ENCODE measurements at places on chromosomes 1 and 21.

GRCh38 chr1:218573925-218574324, 228.8 kb downstream of the TGFB2 start:
- DNase-seq = no peak

DNA sequence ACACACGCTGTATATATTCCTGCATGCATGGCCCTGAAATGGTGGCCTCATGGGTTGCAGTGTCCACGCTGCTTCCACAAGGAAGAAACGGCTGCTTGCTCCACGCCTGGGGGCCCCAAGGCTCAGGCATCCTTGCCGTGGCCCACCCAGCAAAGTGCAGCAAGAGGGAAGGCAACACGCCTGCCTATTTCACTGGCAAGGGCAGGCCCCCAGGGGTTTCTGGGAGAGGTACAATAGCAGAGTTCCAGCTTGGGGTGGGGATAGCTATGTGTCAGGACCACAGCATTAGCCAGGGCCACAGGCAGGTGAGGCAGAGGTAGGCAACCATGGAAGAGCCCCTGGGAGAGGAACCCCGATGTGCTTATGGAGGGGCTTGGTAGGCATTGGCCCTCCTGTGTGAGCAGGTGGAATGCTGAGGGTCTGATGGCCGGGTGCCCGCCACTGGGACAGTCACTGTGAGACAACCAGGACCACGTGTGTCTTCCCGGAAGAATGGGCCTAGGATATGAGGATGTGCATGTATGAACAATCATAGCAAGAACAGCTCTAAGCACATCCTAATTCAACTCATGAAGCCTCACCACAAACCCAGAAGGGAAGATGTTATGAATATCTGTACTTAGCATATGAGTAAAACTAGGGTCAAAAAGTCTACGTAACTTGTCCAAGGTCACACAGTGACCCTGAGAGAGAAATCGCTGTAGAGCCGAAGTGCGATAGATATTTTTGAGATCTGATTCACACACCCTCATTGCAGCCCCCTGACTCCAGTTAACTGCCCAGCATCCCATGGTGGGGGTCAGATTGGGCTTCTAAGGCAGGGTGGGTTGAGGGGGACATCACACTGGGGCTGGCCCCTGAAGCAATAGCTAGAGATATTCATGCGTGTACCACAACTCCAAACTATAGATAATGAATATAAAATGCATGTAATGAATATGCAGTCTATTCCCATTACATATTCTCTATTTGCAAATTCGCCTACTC, 11.8 kb downstream of the TFF2 start:
- DNase-seq = no peak

- DNase-seq = no peak
These were observed 1.9 kb downstream of the GPSM2 start for GRCh38 chr1:108878678-108879077.

DNA sequence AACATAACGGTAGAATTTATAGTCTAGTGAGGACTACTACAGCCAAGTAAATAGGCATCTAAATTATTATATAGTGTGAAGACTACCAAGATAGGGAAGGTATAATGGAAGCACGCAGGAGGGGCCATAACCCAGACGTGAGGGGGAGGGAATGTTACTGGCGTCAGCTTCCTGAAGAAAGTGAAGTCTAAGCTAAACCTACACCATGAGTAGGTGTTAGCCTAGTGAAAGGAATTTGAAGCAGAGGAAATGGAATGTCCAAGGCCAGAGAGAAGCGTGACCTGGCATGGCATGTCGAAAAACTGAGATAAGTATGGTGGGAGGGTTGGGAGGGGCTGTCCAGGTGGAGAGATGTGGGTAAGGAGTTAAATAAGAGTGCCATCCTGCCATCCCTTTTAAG, 140.5 kb downstream of the SLC44A5 start:
- no peak for DNase-seq

DNA sequence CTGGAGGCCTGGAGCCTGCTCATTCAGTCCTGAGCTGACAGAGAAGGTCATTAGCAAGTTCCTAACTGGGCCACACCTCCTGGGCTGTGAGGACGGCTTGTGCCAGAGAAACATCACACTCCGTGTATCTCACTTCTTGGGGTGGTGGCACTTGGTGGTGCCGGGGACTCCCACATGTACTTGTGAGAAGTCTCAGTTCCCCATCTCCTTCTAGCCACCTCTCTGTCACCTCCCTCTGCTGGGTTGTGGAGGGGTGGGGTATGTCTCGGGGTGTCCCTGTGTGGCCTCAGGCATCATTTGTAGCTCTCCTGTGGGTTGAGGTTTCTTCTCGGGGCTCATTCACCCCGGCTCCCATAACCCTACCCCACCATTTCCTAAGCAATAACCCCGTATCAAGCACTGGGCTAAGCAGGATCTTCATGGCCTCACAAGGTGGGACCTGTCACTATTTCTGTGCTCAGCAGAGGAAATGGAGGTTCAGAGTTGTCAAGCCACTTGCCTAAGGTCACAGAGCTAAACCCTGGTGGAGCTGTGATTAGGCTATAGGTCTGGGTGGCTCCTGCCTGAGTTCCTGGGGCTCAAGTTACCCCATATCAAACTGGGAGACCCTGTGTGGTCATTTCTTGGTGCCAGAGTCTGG, 62.5 kb downstream of the UBIAD1 start:
- DNase-seq = no peak

- DNase-seq = no peak
These were observed 28.3 kb upstream of the BTG2 start for GRCh38 chr1:203276916-203277545.

GRCh38 chr21:36932161-36932816, 34.2 kb downstream of the HLCS start:
- no peak for DNase-seq

GRCh38 chr1:227396539-227397353, 78.5 kb upstream of the CDC42BPA start:
- DNase-seq = no peak

- no peak for DNase-seq
These were observed 153.3 kb upstream of the SGIP1 start for GRCh38 chr1:66380452-66381212.

DNA sequence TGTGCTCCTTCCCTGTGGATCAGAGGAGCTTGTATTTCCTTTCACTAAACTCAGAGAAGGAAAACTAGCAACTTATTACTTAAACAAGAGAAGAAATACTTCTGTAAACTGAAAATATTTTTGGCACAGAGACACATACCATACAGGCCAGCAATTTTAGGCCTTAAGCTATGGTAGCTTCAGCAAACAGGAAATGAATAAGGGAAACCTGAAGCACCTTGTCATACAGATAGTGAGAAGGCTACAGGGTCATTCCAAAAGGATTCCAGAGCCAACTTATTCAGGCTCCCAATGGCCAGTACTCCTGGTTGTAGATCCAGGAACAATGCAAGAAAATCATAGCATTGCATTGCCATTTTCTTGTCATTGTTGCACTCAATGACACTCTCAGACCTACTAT, 9.1 kb upstream of the KYAT3 start:
- no peak for DNase-seq

- peak; percentile 24 for DNase-seq
These were observed 551 bp downstream of the ZRANB2 start for GRCh38 chr1:71080230-71080738.

- no peak for DNase-seq
These were observed 31.0 kb downstream of the TMCC2 start for GRCh38 chr1:205258719-205259118.
